Vagina (tissue), 2 donors: ENCODE measurements at places on chromosomes 7 and 10. TPM values are rescaled to one million over a fixed set of nuclear protein-coding genes. Genes with fewer than 3 reads are reported as not detected.

- no peak overlapping the region for H3K4me3 ChIP-seq
- no peak overlapping the region for H3K27ac ChIP-seq
- no peaks in the 10 kb centered on the region for H3K4me1 ChIP-seq
- no peak for DNase-seq
Observed at GRCh38 chr7:32119790-32120196, 49.6 kb upstream of the PDE1C start.

DNA sequence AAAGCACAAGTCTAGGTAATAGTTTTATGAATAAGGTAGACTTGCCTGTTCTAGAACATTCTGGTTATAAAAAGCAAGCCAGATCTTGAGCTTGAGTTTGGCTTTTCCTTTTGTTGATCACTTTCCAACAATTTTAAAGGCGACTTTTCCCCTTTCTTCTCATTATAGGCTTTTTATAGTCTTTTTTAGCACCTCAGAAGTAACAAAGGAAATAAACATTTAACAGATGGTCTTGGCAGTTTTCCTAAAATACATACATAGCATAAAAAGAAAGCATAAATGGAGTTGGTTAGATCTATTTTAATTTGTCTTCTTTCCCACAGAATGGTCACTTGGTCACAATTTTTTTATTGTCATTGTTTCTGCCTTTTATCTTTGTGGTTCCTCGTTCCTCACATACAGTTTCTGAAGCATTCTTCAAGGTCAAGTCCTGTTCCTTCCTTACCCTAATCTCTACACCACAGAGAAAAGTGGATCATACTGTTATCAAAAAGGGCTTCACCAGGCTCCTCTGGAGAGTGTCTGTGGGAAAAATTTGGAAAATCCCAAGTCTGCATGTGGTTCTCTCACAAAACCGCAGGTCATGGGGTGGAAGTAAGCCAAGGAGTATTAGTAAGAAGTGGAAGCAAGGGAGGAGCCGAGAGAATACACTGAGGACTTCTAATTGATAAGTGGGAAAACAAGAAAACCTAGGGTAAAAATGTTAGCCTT is 31.3 kb downstream of the THNSL1 start:
- peaks cover 5% of the 10 kb centered on the region for H3K4me1 ChIP-seq
- no peak overlapping the region for H3K27ac ChIP-seq
- no peaks in the 10 kb centered on the region for H3K36me3 ChIP-seq

GRCh38 chr10:75021379-75022249 is 89.8 kb upstream of the SAMD8 start:
- no peaks in the 10 kb centered on the region for H3K27me3 ChIP-seq
- DNase-seq: no peak
- H3K4me1 ChIP-seq: peaks cover 12% of the 10 kb centered on the region
- H3K27ac ChIP-seq: no peak overlapping the region
- no peaks in the 10 kb centered on the region for H3K36me3 ChIP-seq

DNA sequence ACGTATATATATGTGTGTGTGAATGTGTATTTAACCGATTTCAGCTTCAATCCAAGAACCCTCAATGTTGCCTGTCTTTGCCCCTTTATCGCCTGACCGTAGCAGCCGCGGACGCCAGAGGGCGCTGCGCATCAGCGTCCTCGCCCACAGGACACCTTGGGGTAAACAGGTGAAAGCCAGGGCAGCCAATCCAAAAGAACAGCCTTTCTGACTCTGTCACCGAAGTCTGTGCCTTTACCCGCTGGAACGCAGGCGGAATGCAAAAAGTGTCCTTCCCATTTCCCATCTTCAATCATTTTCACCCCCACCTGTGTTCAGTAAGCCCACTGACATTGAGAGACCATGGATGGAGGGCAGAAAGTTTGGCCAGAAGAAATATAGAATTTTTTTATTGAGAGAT is 3.6 kb downstream of the NXPH1 start:
- H3K4me3 ChIP-seq: no peak overlapping the region
- no peak for DNase-seq
- peaks cover 9% of the 10 kb centered on the region for H3K4me1 ChIP-seq
- no peak overlapping the region for H3K27ac ChIP-seq

DNA sequence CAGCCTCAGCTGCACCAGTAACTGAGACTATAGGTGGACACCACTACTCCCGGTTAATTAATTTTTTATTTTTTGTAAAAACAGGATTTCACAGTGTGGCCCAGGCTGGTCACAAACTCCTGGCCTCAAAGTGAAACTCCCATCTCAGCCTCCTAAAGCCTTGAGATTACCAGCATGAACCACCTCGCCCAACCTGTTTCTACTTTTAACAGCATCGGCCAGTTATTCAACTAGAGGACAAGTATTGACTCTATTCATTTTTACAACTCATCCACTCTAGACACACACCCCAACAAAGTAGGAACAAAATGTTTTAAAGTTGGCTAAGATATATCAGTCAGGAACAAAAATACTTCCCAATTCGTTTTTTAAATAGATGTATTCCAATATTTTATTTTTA is 334.8 kb downstream of the PARD3 start:
- H3K4me3 ChIP-seq: no peak overlapping the region
- DNase-seq: no peak
- no peaks in the 10 kb centered on the region for H3K36me3 ChIP-seq

- H3K4me3 ChIP-seq: no peak overlapping the region
- H3K27me3 ChIP-seq: no peaks in the 10 kb centered on the region
- no peak for DNase-seq
- H3K27ac ChIP-seq: no peak overlapping the region
Observed at GRCh38 chr10:114995468-114996247, 57.7 kb downstream of the TRUB1 start.

DNA sequence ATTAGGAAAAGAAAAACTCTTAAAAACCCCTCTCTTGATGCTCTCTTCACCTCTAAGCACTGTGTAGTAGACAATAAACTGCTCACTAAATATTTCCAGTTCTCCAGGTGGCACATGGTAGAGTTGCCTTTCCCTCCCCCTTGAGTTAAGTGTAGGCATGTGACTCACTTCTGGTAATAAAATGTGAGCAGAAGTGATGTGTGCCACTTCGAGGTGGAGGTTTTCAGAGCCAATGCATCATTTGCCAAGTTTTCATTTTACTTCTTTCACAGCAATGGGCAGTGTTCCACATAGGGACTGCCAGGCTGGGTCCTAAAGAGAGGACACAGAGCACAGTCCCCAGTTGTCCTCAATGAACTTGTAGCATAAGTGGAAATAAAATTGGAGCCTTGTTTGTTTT is 131.6 kb upstream of the NPY start:
- no peaks in the 10 kb centered on the region for H3K4me1 ChIP-seq
- no peak overlapping the region for H3K27ac ChIP-seq
- no peaks in the 10 kb centered on the region for H3K36me3 ChIP-seq

GRCh38 chr7:97149843-97150242 is 32.3 kb downstream of the SDHAF3 start:
- no peaks in the 10 kb centered on the region for H3K27me3 ChIP-seq
- no peak overlapping the region for H3K4me3 ChIP-seq
- DNase-seq: no peak

DNA sequence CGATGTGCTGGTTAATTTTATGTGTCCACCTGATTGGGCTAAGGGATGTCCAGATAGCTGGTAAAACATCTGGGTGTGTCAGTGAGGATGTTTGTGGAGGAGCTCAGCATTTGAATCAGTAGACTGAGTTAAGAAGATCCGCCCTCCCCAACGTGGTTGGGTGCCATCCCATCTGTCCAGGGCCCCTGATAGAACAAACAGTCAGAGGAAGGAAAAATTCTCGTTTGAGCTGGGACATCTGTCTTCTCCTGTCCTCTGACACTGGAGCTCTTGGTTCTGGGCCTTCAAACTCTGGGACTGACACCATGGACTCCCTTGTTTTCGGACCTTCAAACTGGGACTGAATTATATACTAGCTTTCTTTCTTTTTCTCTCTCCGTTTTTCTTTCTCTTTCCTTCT is 59.6 kb downstream of the CARD11 start:
- no peak overlapping the region for H3K4me3 ChIP-seq
- no peaks in the 10 kb centered on the region for H3K4me1 ChIP-seq
- no peak overlapping the region for H3K27ac ChIP-seq
- H3K36me3 ChIP-seq: no peaks in the 10 kb centered on the region
- DNase-seq: no peak

DNA sequence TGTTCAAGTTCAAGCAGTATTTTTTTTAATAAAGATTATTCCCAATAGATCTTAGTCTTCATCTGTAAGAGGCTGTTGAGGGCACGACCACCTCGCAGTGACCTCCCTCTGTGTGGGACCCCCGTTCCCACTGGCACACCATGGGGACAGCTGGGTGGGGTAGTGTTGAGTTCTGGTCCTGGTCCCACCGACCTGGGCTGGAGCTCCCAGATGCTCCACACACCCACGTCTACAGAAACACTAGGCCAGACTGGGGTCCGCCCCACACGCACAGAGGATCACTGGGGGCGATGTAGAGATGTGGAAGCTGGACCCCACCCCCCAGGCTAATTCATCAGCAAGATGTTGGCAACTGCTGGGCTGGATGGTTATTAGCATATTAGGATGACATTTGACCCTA is 623.6 kb downstream of the PTPRN2 start:
- H3K4me3 ChIP-seq: no peak overlapping the region
- no peak overlapping the region for H3K27ac ChIP-seq
- no peak for DNase-seq
- no peaks in the 10 kb centered on the region for H3K36me3 ChIP-seq

The HOGA1 gene
- total RNA-seq: 0.98 TPM

The RFC2 gene
- 14.5 TPM for total RNA-seq

The VPS37D gene
- 5.4 TPM for total RNA-seq

The SPDYE2 gene
- not detected for total RNA-seq

The KMT2C gene
- 62.6 TPM for total RNA-seq

The DOCK4 gene
- 40.3 TPM for total RNA-seq

The MMD2 gene
- not detected for total RNA-seq
